Colonic mucosa (tissue), 4 donors: ENCODE measurements at places on chromosomes 13 and 19.
A peak's percentile ranks its signal among the peaks of the same experiment; 100 is the strongest.

- no peak overlapping the region for H3K4me3 ChIP-seq
- no peaks in the 10 kb centered on the region for H3K4me1 ChIP-seq
- no peak for DNase-seq
- H3K36me3 ChIP-seq = no peaks in the 10 kb centered on the region
These were observed 166.9 kb downstream of the DLEU7 start for GRCh38 chr13:50676602-50677001.

DNA sequence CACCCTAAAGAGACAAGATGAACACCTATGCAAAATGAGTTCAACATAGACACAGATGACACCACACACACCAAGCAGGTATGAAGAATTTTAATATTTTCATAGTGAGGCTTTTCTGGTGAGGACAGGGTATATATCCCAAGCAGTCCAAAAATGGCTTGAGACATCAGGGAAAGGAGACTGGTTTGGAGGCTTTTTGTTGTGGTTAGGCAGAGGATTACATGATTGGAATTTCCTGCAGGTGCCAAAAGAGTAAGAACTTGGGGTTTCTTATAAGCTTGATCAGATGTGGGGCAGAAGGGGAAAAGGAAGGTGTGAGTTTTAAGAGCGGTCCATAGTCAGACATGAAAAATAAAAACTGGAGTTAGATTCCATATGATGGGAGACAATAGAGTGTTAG lies 420.8 kb upstream of the SLITRK1 start:
- no peaks in the 10 kb centered on the region for H3K36me3 ChIP-seq
- H3K27ac ChIP-seq = no peak overlapping the region
- H3K27me3 ChIP-seq = no peaks in the 10 kb centered on the region
- no peak for DNase-seq

GRCh38 chr13:76163761-76164160 lies 527.6 kb downstream of the LMO7 start:
- DNase-seq = no peak
- no peaks in the 10 kb centered on the region for H3K4me1 ChIP-seq
- H3K36me3 ChIP-seq = no peaks in the 10 kb centered on the region
- no peaks in the 10 kb centered on the region for H3K27me3 ChIP-seq
- no peak overlapping the region for H3K27ac ChIP-seq

GRCh38 chr13:107586216-107586615 lies 629.1 kb downstream of the LIG4 start:
- no peak overlapping the region for H3K4me3 ChIP-seq
- no peak for DNase-seq
- no peaks in the 10 kb centered on the region for H3K36me3 ChIP-seq
- H3K4me1 ChIP-seq = no peaks in the 10 kb centered on the region

GRCh38 chr19:44744871-44745332 lies 3.6 kb upstream of the BCL3 start:
- peak overlapping the region; percentile 99 for H3K27ac ChIP-seq
- H3K36me3 ChIP-seq = no peaks in the 10 kb centered on the region
- H3K27me3 ChIP-seq = no peaks in the 10 kb centered on the region
- H3K4me3 ChIP-seq = no peak overlapping the region
- H3K4me1 ChIP-seq = peaks cover 36% of the 10 kb centered on the region
- peak; percentile 45 for DNase-seq

- peaks cover 30% of the 10 kb centered on the region for H3K36me3 ChIP-seq
- H3K4me3 ChIP-seq = no peak overlapping the region
- no peak overlapping the region for H3K27ac ChIP-seq
- H3K4me1 ChIP-seq = no peaks in the 10 kb centered on the region
- H3K27me3 ChIP-seq = no peaks in the 10 kb centered on the region
These were observed 14.2 kb downstream of the ZNF473 start for GRCh38 chr19:50039968-50040367.

GRCh38 chr13:45162194-45162593 lies 38.7 kb downstream of the KCTD4 start:
- no peak overlapping the region for H3K4me3 ChIP-seq
- peaks cover 8% of the 10 kb centered on the region for H3K4me1 ChIP-seq
- DNase-seq = no peak
- H3K27ac ChIP-seq = peak overlapping the region; percentile 49
- no peaks in the 10 kb centered on the region for H3K27me3 ChIP-seq
- no peaks in the 10 kb centered on the region for H3K36me3 ChIP-seq

GRCh38 chr13:97912139-97912535 lies 41.3 kb upstream of the IPO5 start:
- H3K4me1 ChIP-seq = no peaks in the 10 kb centered on the region
- H3K36me3 ChIP-seq = no peaks in the 10 kb centered on the region
- no peak overlapping the region for H3K27ac ChIP-seq
- H3K4me3 ChIP-seq = no peak overlapping the region
- H3K27me3 ChIP-seq = no peaks in the 10 kb centered on the region

DNA sequence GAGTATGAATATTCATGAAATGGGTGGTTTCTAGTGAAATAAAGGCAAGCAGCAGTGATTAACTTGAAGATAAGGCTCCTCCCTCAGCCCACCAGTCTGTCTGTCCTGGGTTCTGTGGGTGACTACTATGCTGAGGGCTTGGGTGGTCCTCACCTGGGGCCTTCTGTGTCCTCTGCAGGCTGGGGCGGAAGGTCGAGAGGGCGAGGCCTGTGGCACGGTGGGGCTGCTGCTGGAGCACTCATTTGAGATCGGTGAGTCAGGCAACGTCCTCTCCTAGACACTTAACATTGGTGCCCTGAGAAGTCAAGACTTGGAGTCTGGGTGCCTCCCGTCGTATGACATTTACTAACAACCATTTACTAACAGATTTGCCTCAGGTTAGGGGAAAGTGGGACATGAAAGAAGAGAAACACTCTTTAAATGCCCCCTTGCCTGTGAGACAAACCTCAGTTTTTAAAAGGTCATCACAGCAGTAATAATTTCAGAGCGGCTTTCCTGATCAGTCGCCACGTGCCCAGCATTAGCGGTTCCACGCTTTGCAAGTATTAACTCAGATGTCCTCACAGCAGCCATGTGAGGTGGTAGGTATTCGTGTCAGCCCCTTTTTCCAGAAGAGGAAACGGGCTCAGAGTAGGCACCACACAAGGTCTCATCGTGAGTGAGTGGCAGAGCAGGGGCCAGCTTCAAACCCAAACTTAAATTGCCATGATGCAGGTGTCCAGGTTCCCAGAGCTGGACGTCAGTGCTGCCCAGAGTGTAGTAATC lies 1.3 kb upstream of the GARIN5A start:
- H3K4me3 ChIP-seq = no peak overlapping the region
- peaks cover 8% of the 10 kb centered on the region for H3K4me1 ChIP-seq
- H3K36me3 ChIP-seq = peaks cover 9% of the 10 kb centered on the region

DNA sequence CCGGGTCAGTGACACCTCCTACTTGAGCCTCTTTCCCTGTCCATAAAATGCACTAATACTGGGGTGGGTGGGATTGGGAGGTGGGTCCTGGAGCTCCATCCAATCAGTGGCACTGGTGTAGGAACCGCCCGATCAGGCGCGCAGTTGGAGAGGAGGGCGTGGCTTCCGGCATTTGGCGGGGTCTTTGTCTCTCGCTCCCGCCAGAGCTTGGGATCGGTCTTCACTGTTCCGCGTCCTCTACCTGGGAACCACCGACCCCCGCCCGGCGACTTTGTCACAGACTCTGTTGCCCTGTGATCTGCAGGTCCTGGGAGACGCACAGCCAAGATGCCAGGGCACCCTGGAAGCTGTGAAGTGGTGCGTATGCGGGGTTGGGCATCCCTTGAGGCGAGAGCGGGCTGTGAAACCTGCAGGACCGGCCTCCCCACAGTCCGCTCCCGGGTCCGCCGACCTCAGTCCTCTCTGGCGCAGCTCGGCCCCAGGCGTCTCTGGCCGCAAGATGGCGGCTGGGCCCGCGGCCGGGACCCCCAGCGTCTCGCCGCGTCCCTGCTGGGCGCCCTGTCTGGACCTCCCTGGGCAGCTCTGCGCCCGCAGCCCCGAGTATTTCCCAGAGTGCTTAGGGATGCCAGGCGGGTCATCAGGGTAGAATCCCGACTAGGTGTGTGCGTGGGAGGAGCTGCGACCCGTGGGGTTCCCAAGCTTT lies 41.6 kb upstream of the ZNF730 start:
- H3K27me3 ChIP-seq = no peaks in the 10 kb centered on the region
- peak; percentile 73 for DNase-seq
- no peaks in the 10 kb centered on the region for H3K4me1 ChIP-seq

DNA sequence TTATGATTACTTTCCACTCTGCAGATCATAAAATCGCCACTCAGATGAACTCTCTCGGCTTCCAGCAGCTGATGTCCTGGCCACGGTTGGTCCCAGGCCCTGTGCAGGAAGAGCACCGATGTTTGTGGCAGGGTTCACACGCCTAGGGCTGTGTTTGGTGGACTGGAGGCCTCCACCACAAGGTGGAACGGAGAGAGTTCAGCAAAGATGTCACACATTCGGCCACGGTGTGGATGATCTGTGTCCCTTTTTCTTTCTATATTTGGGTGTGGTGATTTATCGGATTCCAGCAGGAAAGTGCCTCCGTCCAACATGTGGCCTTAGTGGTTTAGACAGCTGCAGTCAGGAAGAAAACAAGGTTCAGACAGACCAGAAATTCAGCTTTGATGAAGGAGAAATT lies 521 bp upstream of the SHISA2 start:
- DNase-seq = no peak
- H3K4me3 ChIP-seq = peak overlapping the region; percentile 34
- H3K27ac ChIP-seq = no peak overlapping the region
- no peaks in the 10 kb centered on the region for H3K4me1 ChIP-seq

DNA sequence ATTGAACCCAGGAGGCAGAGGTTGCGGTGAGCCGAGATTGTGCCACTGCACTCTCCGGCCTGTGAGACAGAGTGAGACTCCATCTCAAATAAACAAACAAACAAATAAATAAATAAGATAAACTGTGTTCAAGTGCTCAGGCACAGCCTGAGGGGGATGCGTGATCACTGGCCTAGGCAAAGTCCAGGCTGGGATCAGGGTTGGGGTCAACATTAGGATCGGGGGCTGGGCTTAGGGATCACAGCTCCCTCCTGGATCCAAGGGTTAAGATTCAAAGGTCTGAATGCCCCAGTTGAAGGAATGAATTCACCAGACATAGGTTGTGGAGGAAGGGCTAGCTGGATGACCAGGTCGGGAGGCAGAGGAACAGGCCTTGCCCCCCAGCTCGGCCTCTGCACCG lies 1.9 kb upstream of the EXOC3L2 start:
- no peaks in the 10 kb centered on the region for H3K27me3 ChIP-seq
- H3K4me1 ChIP-seq = peaks cover 3% of the 10 kb centered on the region
- H3K36me3 ChIP-seq = no peaks in the 10 kb centered on the region

DNA sequence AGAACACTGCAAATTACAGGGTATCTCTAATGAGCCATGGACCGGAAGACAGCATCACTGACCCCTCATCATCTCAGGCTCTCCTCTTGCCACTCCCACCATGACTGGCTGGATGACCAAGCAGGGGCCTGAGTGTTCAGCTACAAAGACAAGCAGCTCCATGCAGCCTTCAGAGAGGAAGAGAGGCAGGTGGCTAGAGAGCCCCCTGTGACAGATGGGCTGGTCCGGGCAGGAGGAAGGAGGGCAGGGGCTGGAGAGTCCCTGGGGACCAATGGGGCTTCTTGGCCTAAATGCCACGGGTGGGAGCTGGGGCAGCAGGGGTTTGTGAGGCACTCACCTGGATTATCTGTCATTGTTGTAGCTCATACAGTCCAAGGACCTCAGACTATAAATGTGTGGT lies 12.8 kb upstream of the RASA3 start:
- no peak for DNase-seq
- H3K4me3 ChIP-seq = no peak overlapping the region
- no peak overlapping the region for H3K27ac ChIP-seq
